Islet precursor cell (in vitro differentiated cells): ENCODE measurements at places on chromosomes 2 and 18.

GRCh38 chr2:46304635-46305034 is 7.4 kb downstream of the EPAS1 start:
- DNase-seq, result no peak

DNA sequence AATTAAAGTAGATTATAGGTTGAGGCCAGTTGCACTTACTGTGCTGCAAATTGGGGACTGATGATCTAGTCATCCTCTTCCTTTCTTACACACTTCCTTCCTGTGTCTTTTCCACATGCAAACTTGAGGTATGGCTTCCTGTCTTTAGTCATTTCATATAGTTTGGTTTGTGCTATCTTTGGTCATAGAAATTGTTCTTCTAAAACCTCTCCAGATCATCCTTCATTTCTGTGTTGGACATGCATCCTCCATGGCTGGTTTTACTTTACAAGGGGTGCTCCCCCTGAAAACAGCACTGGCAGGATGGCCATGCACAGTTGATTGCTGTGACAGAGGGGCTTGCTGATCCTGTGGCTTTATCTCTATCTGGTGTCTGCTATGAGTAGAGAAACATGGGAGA is 36.5 kb downstream of the MGAT5 start:
- DNase-seq, result no peak

- no peak for DNase-seq
Observed at GRCh38 chr2:101175991-101176390, 24.8 kb upstream of the TBC1D8 start.

DNA sequence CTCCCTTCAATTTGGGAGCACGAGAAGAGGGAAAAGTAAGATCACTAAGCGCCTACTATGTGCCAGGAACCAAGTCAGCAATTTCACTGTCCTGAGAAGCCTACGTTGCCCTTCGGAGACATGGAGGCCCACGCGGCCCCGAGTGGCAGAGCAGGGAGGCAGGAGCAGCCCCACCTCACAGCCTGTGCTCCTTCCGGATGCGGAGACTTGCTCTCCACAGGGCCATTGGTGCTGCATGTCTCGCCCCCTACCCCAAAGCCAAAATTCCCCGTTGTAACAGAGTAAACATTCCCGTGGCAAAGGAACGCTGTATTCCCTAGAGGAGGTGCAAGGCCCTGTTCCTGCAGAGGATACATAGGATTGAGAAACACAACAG is 4.5 kb downstream of the SLC14A2 start:
- DNase-seq, result no peak

DNA sequence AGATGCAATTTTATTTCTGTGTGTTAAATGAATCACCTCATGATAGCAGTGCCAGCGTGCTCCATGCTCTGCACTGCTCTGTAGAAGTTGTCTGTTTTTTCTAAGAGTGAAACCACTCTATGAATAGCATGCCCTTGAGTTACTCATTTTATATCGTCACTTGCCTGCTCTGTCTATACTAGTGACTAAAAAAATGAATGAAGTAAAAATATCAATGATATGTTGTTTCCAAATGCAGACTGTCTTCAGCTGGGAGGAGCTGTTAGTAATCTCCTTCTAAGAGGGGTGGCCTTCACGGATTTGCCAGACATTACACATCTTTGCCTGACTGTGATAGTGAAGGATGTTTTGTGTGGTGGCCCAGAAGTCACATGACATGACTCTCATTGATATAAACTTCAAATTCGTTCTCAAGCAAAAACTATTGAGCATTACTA is 852.1 kb downstream of the CNTNAP5 start:
- no peak for DNase-seq

- DNase-seq, result peak; percentile 14
Observed at GRCh38 chr2:86344404-86344803, 7.0 kb upstream of the REEP1 start.

- DNase-seq, result no peak
Observed at GRCh38 chr2:162242586-162243280, 512 bp downstream of the FAP start.

- peak; percentile 87 for DNase-seq
Observed at GRCh38 chr2:215664847-215665525, 229.1 kb upstream of the FN1 start.

DNA sequence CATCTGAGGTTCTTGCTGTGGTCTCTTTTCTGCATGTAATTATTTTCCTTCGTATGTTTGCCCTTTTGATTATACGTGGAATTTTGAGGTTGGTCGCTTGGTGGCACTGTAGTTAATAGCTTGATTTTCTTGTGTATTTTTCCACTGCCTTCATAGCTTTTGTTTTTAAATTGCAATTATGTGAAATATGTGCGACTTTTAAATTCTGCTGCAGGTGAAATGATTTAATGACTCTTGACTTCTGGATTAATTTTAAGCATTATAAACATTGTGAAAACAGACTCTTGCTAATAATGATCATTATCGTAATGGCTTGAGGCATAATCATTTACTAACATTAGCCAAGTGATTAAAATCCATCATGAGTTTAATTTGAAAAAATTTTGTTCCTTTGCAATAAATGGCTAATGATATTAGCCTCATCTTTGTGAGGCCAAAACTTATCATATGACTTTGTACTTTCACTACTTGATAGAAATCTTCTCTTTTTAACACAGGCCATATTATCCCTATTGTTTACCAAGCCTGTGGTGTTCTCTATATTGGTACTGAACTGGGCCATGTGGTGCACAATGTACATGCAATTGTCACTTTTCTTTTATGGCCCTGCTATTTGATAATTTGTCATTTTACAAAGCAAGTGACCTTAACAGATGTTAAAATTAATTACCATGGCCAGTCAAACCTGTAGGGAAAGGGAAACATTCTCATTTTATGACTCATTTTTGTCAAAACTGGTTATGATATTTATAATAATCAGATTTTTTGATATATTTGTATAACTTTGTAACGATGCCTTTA is 62.8 kb upstream of the NEUROD1 start:
- no peak for DNase-seq

GRCh38 chr2:73987948-73988700 is 3.4 kb downstream of the TET3 start:
- no peak for DNase-seq

DNA sequence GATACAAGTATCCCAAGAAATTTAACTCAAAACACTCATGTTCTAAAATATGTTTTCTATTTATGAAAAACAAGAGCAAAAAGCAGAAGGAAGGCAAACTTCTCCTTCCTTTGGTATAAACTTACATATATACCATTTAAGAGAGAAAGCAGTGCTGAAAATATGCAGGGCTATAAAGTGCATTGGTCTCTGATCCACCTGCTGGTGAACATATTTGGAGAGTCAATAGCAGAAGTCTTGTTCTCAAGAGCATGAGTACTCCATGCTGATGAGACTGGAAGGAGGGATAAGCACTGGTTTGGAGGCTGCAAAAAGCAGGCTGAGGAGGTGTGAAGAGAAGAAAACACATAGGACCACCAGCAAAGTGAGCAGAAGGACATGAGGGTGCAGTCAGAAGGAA is 391.2 kb downstream of the STK39 start:
- no peak for DNase-seq

DNA sequence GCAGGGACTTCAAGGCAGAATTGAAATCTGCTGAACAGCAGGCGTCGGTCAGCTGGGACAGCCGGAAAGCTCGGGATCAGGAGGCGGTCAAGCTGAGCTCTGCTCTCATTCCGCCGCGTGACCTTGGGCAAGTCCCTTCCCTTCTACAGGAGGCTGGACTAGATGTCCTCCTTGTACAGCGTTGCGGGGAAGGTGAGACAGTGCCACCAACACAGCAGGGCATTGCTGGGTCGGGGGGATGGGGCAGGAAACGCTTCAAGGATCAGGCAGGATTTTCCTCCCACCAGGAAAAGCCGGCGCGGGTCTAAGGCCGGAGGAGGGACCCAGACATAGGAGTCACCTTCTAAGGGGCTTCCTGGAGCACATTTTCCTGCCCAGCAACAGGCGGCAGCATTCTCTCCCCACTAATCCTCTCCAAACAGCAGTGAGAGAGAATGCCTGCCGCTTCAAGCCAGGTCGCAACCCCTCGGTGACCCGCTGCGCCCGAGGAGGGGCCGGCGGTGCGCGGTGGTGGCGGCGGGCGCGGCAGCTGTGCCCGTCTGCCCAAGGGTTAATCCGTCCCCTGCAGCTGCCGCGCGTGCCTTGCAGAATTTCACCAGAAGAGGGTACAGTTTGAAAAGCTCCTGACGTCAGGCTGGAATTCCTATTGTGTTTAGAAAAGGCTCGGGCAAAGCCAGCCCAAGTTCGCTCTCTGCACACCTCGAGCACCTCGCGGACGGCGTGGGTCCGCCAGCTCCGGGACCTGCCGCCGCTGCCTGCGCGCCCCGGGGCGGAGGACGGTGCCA is at the start of gene KCNF1:
Gene KCNF1, plus strand, starts transcription at position 644 of the 785 bp plus-strand sequence. CDS start 493 bp downstream, outside the sequence.
- peak; percentile 85 for DNase-seq

GRCh38 chr18:11844436-11844835 is 6.8 kb upstream of the CHMP1B start:
- no peak for DNase-seq

GRCh38 chr2:72378753-72379348 is 231.2 kb upstream of the CYP26B1 start:
- DNase-seq, result no peak

GRCh38 chr2:176024083-176024482 is 22.0 kb upstream of the LNPK start:
- DNase-seq, result no peak

- DNase-seq, result peak; percentile 50
Observed at GRCh38 chr18:48345596-48345995, 63.6 kb downstream of the ZBTB7C start.

DNA sequence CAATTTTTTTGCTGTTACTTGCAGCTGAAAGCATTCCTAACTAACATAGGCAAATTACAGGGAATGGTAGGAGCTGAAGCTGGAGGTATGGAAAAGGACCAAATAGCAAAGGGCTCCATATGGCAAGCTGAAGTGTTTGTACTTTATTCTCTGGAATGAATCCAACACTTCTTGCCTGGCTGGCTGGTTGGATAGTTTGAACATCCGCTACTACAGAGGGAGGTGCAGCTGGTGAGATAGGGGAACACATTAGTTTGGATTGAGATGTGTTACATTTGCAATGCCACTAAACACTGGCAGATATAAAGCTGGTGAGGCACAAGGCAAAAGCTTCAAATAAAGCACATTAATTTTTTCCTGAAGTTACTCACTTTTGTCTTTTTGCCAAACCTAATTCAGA is 291.5 kb downstream of the SP3 start:
- no peak for DNase-seq

- DNase-seq, result no peak
Observed at GRCh38 chr18:80175451-80176204, 66.6 kb downstream of the ADNP2 start.

DNA sequence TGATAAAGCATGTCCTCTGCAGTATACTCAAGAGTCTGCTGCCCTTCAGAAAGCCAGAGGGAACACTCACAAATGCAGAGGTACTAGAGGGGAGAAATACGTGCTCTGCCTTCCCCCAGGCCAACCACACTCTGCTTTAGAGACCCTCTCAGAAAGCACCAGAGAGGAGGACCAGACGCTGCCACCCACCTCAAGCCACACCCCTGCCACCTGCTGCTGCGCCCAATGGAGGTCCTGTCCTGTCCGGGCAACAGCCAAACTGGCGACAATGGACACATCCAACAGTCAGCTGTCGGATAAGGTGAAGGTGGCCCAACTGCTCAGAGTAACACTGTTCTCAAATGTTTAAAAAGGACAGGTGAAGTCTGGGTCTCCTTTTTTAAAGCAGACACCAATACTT is 44.6 kb downstream of the FAM168B start:
- DNase-seq, result no peak

GRCh38 chr18:12233378-12233777 is 20.8 kb upstream of the CIDEA start:
- peak; percentile 64 for DNase-seq

- DNase-seq, result no peak
Observed at GRCh38 chr2:222750533-222750932, 79.1 kb downstream of the MOGAT1 start.

DNA sequence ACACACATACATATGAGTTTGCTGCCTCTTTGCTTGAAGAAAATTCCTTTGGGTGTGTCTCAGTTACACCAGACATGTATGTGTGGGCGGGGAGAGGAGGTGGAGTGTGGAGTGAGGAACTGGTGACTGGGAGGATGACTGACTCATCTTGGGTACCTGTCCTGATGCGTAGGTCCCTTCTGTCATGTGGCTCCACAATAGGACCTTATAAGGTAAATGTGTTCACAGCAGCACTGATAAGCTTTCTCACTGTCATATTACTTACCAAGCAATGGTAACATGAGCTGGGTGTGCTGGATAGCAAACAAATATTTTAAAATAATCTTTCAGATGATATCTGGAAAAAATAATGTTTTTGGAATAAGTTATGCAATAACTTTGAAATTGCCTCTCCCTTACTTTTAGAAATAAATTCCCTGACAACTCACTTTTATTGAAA is 45.1 kb downstream of the SLC9A2 start:
- DNase-seq, result peak; percentile 84
